Activated T-cell treated with anti-CD3 and anti-CD28 coated beads for 4 hours (primary cell): ENCODE measurements at places on chromosomes 2 and 18.
A peak's percentile ranks its signal among the peaks of the same experiment; 100 is the strongest.

DNA sequence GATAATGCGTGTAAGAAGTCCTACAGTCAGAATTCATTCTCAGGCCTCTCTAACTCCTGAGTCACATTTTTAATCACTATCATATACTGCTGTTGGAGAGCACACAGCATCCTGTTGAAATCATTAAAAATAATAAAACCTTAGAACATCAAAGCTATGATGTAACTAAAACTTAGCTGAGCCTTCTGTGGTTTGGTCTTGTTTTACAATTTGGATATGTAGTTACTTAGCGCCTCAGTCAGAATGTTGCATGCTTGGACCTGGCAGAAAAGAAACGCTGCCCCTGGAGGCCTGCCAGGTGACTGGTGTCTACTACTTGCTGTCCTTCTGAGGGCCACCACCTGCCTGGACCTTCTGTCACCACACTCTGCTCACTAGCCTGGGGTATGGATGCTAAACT, 261.1 kb upstream of the RASGRP3 start:
- DNase-seq: no peak

DNA sequence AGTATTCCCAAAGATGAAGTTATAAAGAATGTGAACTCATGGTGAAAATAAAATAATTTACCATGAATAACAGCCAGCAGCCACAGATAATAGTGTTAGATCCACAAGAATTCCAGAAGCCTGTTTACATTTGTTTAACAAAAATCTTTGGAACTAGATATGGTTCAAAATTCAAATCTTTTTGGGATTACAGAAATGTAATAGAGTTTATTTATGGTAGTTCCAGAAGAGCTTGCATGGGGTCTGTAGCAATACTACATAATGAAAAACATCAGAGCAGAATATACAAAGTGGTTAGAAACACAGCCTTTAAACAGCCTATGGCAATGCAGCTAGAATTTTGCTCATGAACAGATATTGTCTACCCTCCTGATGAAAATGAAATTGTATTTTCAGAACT, 179.1 kb downstream of the RDH14 start:
- DNase-seq: no peak

- peak; percentile 98 for DNase-seq
These were observed at the start of gene CYB5A for GRCh38 chr18:74291771-74292540. Gene CYB5A (minus strand): TSS chr18:74291963. CDS start chr18:74291875, 88 bp downstream.

DNA sequence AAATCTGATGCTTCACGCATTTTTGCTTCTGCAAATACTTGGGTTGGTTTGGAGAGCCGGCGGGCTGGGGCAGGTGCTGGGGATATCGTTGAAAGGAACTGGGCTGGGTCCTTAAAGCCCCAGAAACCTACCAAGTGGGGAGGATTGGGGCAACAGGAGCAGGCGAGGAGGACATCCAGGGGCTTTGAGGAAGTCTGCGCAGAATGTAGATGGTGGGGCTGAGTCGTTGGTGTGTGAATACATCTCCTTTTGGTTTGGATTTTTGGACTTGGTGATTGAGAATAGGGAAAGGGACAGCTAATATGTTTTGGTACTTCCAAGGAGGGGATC, 1.1 kb downstream of the DCC start:
- no peak for DNase-seq

- no peak for DNase-seq
These were observed 61.0 kb downstream of the TMEM163 start for GRCh38 chr2:134657650-134658250.

DNA sequence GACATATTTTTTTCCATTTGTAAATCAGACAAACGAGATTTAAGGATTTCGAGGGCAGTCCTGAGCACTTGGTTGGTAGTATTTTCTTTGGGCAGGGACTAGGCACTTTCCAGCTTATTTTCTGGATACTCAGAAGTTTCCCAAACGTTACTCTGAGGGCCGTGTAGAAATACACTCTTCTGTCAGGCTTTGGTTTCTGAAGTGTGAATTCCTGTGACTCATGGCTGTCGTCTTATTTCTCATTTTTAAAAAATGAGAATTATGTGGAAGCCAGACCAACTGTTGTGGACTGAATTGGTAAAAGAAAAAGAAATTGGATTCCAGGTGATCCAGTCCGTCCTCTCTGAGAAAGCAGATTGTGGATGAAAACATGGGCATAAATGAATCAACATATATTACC, 658.6 kb upstream of the FANCL start:
- no peak for DNase-seq

DNA sequence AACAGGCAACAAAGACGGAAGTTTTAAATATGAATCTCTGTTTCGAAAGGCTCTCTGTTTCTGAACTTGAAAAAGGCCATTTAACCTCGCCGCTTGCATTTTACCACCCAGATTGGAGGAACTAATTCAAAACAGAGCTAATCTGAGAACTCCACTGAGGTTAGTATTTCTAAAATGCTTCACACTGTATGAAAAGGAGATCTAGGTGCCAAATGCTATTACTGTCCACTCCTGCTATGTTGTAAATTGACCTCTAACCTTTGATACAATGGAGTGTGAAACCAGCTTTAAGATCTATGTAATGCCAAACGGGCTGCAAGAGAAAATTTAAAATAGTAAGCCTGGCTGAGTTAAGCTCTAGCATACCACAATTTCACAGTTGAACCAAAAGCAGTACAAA, 364.5 kb downstream of the IRS1 start:
- no peak for DNase-seq

- DNase-seq: no peak
These were observed 24.4 kb upstream of the AGFG1 start for GRCh38 chr2:227447606-227448005.

GRCh38 chr2:126858991-126859390, 39.7 kb upstream of the TEX51 start:
- DNase-seq: no peak

DNA sequence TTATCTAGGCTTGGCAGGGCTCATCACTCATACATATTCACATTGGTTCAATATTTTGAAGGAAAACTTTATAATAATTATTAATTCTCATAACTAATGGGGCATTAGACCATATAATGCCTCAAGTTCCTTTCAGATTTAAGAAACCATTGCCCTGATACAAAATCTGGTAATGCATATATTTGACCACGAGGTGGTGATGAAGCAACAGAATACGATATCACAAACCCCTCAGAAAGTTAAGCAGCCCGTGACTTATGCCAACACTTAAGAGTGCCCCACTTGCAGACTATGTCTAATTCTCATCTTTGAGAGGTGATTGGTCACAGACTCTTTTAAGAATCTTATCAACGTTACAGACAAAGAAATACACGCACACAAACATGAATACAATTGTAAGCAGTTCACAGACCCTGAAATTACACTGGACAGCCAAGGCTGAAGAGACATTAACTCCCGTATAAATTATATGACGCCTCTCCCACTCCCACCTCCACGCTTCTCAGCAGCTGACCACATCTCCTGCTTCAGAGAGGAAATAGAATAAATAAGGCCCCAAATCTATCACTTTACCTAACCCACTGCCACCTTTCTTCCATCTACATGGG, 20.7 kb upstream of the DNAH6 start:
- DNase-seq: peak; percentile 21

DNA sequence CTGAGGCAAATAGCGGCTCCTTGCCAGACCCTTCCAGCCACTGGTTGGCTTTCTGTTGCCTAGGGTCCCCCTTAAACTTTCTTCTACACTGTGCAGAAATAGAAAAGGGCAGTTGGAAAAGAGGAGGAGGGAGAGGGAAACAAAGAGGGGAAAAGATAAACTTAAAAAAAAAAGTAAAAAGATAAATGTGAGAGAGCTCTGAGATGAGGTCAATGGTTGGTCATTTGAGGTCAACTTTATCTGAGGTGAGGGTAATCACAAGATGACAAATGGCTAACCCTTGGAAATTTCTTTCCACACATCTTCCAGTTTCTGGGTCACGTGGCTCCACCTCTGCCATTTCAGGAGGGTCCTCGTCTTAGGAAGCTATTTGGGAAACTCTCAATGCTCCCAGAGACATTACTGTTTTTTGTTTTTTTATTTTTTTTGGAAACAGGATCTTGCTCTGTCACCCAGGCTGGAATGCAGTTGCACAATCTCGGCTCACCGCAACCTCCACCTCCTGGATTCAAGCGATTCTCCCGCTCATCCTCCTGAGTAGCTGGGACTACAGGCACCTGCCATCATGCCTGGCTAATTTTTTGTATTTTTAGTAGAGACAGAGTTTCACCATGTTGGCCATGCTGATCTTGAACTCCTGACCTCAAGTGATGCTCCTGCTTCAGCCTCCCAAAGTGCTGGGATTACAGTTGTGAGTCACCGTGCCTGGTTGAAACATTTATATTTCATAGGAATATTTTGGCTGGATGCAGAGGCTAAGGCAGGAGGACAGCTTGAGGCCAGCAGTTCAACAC, 199.9 kb downstream of the TGIF1 start:
- no peak for DNase-seq
